Activated CD4-positive, CD25-positive, alpha-beta regulatory T cell treated with anti-CD3 and anti-CD28 coated beads, Interleukin-2, amount 50 U/mL, for 72 hours (primary cell): ENCODE measurements at places on chromosomes 13 and 19.

GRCh38 chr13:70237131-70237530 is 128.9 kb upstream of the KLHL1 start:
- DNase-seq: no peak

DNA sequence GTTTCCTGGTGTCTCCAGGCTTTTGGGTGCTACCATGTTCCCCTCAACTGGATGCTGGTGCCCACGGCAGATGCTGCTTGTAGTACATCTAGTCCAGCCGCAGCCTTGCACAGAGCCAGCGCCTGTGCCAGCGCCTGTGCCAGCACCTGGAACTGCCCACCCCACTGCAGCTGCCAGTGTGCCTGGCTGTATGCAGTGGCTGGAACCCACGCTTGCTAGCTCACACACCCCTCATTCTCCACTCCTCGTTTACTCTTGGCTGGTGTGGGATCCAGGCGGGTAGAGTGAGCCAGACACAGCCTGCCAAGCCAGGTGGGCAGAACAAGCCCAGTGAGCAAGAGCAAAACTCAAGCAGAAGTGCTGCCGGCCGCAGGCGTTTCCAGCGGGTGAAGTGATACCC is 428.6 kb downstream of the SLITRK1 start:
- DNase-seq: no peak

GRCh38 chr13:75566658-75567057 is 17.1 kb downstream of the UCHL3 start:
- DNase-seq: no peak

DNA sequence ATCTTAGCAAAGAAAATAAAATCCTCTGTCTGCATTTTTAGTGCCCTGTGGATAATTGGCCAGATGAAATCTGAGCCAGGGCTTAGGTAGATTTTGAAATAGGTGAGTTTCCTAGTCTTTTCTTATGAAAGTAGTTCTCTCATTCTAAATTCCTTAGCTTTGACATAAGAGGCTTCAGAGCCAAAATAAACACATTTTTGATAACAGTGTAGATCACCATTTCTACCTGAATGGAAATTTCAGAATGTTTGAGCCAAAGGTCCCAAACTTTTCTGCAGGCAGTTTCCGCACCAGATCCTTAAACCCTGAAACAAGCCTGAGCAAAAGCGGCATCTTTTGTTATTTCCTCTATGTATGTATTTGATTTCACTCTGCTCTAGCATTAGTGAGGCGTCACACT is 551.2 kb downstream of the EFNB2 start:
- DNase-seq: no peak

GRCh38 chr19:35797663-35798062 is 15.0 kb downstream of the PRODH2 start:
- no peak for DNase-seq

DNA sequence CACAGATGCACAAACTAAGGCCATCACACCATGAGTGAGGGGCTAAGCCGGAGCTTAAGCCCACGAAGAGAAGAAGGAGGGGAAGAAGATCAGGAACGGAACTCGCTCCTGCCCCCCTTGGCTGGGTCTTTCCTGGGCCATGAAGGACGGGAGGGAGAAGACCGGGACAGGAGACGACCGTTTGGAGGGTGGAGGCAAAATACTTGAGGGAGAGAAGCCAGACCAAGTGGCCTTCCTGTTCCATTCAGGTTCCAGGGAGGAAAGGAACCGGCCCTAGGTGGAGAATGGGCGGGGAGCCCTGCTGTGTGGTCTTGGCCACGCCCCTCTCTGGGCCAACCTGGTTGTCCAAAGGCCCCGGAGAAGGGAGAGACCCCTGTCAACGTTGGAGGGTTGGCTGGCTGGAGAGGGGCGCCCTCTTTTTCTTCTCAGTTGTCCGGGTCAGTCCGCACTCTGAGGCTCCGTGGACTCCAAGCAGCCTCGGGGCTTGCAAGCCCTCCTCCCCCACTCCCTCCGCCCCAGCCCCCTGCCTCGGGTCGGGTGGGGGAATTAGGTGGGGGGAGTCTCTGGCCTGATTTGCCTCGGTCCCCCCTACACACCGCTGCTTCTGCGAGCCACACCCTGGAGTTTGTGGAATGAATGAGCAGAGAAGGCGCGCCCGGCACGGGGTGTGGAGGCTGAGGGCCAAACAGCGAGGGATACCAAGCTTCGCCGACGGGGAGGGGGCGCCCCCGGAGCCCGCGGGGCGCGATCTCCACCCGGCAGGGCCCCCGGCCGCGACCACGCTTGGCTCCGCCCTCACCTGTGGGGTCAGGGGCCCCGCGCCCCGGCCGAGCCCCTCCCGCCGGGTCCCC is 757 bp downstream of the FBN3 start:
- no peak for DNase-seq

DNA sequence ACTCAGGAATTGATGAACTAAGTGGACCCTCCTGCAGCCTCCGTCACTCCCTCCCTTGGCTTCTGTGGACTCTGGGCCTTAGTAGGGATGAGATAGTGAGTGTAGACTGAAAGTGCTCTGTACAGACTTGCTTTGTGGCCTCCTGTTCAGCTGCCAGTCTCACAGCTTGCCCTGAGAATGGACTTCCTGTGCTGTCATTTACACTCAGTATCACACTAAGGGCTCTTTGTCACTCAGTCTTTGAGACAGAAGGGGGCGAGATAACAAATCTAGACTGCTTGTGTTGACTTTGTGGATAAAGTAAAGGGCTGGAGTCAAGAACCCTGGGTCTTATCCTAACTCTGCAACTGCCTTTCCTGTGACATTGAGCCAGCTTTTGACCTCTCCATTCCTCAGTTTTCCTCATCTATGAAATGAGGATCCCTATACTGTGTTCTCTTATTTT is 21.0 kb upstream of the SPRY2 start:
- no peak for DNase-seq

DNA sequence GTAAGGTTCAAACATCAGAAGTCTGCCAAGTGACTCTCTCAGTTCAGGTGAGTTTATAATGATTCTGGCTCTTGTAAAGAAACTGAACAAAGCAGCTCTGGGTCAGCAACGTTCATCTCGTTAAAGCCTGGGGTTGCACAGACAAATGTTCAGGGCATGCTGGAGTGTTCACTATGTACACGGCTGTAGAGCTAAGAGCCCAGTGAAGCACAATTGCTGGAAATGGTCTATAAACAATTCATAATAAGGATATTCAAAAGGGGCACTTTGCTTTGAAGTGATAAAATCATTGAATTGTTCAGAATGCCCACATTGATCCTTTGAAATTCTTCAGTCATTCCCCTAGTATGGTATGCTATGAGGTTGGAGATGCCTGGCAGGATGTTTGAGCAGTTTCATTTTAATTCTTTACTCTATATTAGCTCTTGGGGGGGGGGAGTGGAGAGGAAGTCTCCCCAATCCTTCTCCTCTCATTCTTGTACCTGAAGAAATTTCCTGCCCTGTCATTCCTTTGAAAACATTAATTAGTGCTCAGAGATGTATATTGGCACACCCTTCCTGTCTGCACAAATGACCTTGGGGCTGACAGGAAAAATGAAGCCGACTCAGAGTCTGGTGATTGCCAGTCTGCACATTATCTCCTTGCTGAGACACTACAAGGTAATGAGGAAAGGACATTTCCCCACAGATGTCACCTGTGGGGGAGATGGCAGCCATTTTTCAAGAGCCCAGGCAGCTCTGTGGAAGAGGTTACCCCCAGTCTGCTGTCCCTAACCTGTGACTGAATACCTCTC is 145.5 kb downstream of the DLEU7 start:
- DNase-seq: no peak

DNA sequence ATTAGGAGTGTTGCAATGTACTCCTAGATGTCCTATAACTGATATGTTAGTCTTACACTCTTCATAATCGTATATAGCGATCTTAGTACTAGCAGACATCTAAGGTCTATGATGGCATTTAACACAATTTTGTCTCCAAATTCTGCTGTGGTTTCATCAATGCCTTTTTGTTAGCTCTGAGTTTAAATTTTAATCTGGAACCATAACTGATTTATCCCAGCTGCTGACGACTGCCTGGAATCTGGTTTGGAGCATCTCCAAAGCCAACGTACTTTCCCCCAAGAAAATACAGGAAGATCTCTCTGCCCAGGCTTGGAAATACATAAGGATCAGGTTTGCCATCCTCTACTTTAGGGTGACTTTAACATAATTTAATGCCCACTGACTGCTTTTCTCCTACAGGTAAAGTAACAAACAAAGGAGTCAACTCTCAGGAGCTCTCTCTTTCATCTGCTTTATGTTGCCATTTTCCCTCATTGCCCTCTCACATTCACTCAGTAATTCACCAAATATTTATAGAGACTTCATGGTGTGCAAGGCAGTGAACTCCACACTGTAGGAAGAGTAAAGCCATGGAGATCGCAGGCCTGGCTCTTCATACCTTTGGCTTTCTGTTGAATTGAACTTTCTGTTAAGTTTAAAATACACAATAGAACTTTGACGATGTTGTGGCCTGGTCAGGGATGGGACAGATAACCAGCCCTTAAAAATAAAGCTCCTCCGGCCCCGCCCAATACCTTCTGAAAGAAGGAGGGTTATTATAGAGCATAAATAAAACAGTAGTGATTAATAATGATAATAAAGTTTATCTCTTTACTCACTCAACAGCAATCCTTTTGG is 23.3 kb upstream of the SPART start:
- DNase-seq: no peak

DNA sequence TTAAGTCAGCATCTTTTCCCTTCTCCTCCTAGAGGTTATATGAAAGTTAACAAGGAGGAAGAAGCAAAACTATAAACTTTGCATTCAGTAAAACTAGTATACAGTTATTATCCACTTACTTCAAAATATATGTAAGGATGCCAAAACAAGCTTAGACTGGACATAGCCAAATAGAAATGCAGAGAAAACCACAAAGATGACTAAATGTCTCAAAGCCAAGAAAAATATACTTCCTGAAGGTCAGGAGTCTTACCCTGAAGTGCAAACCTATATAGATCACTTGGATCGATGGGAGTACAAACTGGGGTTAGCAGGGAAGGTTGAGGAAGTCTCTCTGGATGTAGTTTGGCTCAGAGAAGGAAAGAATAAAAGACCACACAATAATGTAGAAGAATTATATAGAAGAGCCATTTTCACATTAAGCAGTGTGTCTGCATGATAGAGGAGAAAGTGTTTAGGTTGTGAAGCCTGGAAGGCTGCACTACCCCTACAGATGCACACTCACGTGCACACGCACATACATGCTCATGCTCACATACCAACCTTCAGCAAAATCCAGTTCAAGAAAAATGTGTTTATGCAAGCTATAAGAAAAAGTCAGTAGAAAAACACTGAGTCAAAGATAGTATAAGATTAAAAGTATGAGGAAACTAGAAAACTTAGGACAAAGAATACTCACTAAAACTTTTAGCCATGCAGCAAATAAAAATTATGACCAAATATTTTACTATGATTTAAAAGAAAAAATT is 112.1 kb upstream of the RXFP2 start:
- no peak for DNase-seq

- DNase-seq: no peak
Measured at GRCh38 chr19:13031917-13032623, 36.8 kb downstream of the NFIX start.

- DNase-seq: no peak
Measured at GRCh38 chr13:70708775-70709174, 600.5 kb upstream of the KLHL1 start.

- DNase-seq: no peak
Measured at GRCh38 chr13:34822650-34823049, 119.4 kb upstream of the NBEA start.

DNA sequence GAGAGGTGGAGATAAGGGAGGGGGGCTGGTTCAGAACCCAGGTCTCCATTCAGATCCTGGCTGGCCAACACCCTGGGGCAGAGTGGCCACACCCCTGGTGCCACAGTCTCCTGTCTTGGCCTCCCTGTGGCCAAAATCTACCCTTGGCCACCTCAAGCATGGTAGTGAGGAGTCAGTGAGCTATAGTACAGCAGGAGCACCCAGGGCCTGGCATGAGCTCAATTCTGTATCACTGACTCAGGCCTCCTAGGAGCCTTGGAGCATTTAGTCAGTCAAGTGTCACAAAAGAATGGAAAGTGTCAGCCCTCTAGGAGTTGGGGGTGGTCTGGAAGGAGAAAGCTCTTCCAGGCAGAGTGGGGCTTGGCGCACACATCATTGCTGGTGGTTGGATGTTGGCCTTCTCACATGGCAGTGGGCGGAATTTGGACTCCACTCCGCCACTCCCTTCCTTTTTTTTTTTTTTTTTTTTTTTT is 6.6 kb upstream of the CD79A start:
- DNase-seq: no peak

GRCh38 chr13:60311527-60311926 is 85.5 kb upstream of the TDRD3 start:
- no peak for DNase-seq

- DNase-seq: no peak
Measured at GRCh38 chr19:53983457-53984289, 7.8 kb upstream of the CACNG6 start.

- DNase-seq: no peak
Measured at GRCh38 chr13:59680429-59681024, 483.2 kb downstream of the DIAPH3 start.

GRCh38 chr19:44141191-44142058 is at the start of gene ZNF234:
Gene ZNF234 (plus strand): TSS chr19:44141554. CDS start chr19:44144633, 3,079 bp downstream.
- DNase-seq: peak; percentile 57

GRCh38 chr13:80962855-80963254 is 621.9 kb upstream of the SPRY2 start:
- no peak for DNase-seq

- DNase-seq: no peak
Measured at GRCh38 chr13:94427313-94427953, 52.0 kb downstream of the DCT start.

GRCh38 chr13:46522748-46523030 is 30.3 kb upstream of the LRCH1 start:
- no peak for DNase-seq

DNA sequence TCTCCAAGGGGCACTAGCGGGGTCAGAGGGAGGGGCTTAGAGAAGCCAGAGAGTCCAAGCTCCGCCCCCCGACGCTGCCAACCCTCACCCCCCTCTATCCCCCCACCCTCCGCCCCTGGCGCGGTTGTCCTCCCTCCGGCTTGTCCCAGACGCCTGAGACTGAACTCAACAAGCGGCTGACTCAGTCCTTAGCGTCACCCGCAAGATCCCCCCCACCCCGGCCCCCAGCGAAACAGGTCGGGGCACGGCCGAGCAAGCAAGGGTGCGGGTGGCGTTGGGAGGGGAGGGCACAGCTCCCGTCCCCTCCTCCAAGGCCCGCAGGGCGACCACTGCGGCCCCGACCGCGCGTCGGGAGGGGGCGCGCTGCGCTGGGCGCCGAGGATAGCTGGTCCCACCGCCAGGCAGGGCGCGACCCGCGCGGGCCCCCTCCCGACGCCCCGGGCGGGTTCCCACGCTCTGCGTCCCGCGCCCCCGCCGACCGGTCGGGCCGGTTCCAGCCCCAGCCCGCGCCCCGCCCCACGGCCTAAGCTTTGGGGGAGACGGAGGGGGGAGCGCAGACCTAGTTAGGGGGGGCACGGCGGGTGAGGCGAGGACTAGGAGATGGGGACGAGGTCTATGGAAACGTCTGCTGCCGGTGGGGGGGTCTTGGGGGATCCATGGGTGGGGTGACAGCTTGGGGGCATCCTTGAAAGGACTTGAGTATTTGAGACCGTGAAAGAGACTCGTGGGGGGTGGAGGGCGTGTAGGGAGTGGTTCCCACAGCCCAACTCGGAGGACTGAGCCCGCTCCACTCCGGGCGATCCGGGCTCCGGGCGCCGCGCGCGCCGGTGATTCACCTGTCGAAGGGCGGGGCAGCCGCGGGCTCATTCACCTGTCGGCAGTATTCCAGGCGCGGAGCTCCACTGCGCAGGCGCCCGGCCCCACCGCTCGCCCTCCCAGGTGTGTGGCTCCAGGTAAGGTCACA is 5.1 kb downstream of the NOTCH3 start:
- no peak for DNase-seq
